ENCODE measurements at places on chromosomes 4 and X.

- peak; percentile 57 for DNase-seq
These were observed 35.5 kb upstream of the SORBS2 start for GRCh38 chr4:185847352-185848097.

GRCh38 chrX:122087341-122087740 lies 1039.9 kb downstream of the GLUD2 start:
- no peak for DNase-seq

DNA sequence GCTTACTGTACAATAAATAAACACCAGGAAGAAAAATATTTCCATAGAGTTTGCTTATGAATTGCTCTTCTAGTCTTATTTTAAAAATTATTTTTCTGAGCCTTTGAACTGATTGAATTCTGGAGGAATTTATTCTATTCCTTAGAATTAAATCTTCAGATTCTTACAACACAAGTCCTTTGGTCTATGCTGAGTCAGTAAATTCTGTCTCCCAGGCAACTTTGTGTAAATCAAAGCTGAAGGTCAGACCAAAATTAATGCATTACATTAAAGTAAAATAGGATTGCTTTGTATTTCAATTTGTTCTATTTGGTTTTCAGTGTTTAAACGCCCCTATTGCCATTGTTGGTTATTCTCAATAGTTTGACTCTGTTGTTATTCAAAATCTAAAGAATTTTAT lies 26.8 kb upstream of the STPG2 start:
- DNase-seq = no peak

DNA sequence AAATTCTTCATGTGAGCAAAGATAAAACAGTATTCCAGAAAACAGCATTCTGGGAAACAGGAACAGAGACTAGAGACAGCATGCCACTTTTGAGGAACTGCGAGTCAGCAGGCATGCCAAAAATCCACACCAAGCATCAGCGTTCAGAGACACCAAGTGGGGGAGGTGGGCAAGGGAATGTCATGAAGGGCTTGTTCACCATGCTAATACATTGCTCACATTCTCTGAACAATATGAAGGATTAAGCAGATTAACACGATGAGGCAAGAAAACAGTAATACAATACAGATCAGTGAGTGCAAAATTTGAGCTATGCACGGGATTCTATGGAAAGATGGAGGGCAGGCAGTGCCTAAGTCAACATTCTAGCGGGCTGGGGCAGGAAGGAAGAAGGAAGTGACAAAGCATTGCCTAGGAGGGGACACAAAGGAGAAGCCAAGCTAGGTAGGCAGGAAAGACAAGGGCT lies 278.3 kb downstream of the FBXW7 start:
- no peak for DNase-seq

- DNase-seq = no peak
These were observed 1833.0 kb upstream of the PCDH10 start for GRCh38 chr4:131316086-131316485.

DNA sequence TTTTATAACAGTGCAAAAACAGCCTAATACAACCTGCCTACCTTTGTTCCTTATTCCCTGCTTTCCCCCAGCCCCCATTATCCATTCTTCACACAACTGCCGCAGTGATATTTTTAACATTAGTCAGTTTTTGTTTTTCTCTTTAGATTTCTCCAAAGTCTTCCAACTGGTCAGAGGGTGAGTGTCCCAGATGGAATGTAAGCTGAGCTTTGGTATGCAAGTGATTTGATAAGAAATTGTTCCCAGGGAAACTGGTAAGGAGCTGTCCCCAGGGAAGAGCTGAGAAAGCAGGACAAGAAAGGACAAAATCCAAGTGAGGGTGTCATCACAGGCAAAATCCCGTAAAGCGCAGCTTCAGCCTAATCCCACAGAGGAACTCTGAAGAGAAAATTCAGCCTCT lies 475.5 kb upstream of the ADGRL3 start:
- DNase-seq = peak; percentile 43

- DNase-seq = no peak
These were observed 25.8 kb downstream of the ADRA2C start for GRCh38 chr4:3791910-3792542.

DNA sequence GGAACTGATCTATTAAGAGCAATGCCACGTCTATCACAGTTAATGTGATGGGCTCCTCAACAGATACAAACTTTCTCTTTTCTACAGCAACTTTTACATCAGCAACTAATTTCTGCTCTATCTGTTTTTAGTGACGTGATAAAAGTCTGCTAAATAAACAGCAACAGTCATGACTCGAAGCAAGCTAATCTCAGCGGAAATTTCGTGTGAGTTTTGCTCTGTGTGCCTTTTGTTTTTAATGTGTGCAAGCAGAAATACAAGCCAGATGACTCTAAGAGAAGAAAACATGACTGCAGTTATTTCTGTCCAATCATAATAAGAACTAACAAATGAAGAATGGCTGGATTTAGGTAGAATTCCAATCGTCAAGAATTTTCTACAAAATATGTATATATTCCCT lies 214.3 kb downstream of the LDB2 start:
- DNase-seq = peak; percentile 18

DNA sequence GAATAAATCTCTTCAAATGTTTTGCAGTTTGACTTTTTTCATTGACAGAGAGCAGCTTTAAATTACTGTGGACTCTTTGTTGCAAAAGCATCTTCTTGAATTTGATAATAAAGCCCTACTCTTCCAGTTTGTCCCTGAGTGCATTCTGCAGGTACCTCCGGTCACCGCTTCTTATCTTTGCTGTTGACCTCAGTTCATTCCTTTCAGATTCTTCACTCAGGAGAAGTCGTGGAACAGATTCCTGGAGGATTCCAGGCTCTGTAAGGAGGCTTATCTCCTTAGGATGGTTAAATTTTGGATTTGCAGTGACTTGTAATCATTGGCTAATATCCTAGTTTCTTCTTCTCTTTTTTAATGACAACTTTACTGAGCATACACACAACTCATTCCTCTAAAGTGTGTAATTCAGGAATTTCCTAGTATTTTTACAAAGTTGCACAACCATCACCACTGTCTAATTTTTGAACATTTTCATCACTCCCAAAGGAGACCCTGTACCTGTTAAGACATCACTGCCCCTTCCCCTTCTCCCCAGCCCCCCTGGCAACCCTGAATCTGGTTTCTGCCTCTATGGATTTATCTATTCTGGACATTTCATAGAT lies 22.0 kb downstream of the TBL1X start:
- DNase-seq = no peak

- no peak for DNase-seq
These were observed 29.2 kb downstream of the CNGA2 start for GRCh38 chrX:151763711-151764110.

- no peak for DNase-seq
These were observed 116.1 kb downstream of the EVC2 start for GRCh38 chr4:5592272-5592671.

- DNase-seq = no peak
These were observed 478.0 kb downstream of the PDHA2 start for GRCh38 chr4:96317891-96318290.

DNA sequence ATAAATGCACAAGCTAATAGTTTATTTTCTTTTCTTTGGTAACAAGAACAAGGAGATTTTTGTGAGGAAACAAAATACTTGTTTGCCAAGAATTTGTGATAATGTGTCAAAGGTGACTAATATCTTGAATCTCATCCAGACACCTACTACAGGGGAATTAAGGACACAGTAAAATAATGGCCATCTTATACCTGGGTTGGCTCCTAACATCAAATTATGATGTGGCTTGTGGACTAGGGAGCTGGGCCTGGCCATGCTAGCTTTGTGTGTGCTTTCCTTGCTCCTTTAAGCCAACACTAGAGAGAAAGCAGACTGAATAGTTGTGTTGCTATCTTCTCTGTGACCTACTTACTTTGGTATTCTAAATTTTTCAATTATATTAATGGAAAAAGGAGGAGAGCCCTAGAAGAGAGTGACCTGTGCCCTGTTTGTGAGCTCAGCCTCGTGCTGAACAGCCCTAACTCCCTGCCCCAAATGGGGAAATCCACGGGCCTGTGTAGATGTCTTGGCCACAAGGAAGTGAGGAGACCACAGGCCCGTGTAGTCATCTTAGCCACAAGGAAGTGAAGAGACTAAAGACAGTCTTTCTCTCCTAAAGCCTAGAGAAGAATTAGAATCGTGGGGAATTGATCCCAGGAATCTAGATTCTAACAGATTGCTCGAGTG lies 23.3 kb downstream of the ARHGAP24 start:
- DNase-seq = no peak

DNA sequence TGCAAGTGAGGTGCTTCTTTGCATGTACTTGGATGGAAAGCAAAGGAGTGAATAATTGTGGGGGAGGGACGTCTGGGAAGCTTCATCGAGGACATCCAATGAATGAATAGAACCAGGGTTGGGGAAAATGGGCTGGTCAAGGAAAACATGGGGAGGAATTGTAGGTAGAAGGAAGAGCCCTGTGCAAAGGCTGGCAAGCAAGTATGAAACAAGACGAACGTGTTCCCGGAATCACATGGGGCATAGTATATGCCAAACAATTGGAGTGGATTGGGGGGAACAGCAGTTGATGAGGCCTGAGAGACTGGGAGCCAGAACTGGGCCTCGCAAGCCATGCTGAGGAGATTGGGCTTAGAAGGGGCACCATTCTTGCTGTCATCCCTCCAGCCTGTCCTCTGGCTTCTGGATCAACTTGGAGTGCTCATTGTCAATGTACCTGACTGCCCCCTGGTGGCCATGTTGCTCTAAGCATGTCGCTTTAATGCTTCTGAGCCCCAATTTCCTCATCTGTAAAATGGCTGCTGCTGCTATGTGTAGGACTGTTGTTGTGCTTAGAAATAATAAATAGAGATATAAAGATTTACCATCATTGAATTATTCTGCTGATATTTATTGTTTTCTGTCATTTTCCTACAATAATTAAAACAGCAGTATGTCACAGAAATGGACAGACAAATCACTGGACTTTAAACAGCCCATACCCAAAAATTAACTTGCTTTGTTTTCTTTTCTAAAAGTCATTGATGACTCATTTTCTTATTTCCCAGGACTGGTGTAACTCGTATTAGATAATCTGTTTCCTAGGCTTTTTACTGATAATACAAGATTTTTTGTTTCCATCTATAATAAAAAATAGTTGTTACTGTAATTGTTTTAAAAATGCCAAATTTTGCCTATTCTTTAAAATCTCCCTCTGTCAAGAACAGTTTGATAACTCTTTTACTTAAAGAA lies 66.4 kb downstream of the JADE3 start:
- peak; percentile 52 for DNase-seq

DNA sequence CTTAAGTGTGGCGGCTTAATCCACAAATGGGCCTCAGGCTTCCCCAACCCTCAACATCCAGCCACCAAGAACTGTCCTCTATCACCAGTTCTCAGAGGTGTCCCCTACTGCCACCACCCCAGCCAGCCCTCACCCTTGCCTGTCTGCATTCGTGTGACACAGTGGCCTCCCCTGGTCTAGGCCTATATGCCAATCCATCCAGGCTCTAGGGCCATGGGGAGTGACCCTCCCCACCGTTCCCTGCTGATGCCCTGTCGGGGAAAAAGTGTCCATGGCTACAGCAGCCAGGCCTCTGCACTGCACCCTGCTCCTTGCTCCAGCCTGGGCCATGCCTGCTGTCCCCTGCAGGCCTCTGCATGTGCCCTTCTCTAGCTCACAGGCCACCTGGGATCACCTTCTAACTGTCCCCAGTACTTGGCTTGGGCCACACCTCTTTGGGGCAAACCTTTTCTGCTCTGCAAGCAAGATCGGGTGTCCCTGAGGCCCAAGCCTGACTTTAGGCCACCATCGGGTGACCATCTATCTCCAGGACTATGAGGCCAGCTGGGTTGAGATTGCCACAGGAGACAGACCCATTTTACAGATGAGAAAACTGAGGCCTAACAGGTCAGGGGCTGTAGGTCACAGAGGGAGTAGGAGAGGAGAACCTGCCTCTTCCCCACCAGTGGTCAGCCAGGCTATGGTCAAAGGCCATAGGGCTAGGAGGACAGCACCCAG lies 75.8 kb downstream of the JAKMIP1 start:
- no peak for DNase-seq

DNA sequence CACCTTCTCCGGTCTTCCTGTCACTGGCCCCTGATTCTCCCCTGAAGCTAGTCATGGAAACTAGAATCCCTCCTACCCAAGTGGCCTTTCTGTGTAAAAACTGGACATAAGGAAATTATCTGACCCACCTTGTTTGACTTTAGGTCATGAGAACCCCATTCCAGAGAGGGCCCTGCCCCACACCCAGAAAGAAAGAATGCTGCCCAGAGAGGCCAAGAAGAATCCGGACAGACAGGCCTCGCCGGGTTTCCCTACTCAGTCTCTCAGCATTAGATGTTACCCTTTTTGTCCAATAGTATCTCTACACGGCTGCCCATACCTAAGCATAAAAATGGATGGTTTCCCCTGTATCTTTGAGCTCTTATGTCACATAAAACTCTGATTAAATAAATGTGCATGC lies 83.3 kb upstream of the HELT start:
- DNase-seq = no peak

DNA sequence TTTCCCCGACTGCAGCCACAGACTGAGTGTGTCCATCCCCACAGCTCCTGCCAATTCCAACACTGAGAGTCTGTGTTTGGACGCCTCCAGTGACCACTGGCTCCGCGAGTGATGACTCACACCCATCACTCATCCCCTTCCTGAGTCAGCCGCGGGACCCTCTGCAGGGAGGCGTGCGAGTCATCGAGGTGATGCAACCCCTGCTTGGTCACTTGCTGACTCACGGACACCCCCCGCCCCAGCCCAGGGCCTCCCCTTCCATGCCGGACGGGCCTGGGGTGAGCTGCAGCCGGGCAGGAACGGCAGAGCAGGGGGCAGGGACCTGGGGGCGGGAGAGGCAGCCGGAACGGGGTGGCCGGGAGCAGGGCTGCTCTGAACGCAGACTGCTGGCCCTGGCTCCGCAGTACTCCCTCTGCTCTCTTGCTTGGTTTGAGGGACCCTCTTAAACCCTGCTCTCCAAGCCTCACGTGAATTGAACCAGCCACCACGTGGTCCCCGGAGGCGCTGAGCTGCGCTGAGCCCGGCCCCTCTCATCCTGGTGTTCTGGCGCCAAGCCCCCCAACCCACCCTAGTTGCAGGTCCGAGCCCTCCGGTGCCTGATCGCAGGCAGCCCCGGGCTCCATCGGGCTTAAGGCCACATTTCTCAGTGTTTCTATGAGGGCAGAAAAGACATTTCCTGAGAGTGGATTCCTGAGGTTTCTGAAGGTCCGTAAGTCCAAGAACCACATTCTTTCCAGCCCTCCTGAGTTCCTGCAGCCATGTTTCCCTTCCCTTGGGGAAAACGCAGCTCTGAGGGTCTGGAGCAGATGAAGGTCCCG lies 32.4 kb downstream of the FGFRL1 start:
- peak; percentile 99 for DNase-seq

DNA sequence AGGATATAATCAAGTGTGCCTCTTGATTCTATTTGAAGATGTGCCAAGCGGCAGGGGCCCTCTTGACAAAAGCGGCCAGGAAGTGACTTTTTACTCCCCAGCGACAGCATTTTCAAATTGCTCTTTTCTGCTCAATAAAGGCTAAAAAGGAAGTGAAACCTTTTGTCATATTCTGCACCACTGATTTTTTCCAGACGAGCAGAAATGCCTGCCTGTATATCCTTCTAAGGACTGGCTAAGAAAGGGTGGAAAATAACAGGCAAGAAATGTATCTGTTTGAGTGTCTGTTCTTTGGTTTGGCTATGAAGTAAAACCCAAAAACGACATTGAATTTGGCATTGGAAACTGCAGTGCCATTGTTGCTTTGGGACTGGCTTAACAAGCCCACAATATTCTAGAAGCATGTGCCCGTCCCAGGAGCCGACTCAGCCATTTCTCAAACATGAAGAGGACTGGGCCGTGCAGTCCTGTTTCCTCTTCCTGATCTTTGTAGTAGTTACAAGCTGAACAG lies 25.4 kb downstream of the TMSB4X start:
- no peak for DNase-seq

Measured in fibroblast of the conjunctiva (primary cell).